ENCODE measurements at places on chromosomes 2 and 18.

- DNase-seq: no peak
Measured at GRCh38 chr2:224528171-224528570, 57.0 kb downstream of the CUL3 start.

DNA sequence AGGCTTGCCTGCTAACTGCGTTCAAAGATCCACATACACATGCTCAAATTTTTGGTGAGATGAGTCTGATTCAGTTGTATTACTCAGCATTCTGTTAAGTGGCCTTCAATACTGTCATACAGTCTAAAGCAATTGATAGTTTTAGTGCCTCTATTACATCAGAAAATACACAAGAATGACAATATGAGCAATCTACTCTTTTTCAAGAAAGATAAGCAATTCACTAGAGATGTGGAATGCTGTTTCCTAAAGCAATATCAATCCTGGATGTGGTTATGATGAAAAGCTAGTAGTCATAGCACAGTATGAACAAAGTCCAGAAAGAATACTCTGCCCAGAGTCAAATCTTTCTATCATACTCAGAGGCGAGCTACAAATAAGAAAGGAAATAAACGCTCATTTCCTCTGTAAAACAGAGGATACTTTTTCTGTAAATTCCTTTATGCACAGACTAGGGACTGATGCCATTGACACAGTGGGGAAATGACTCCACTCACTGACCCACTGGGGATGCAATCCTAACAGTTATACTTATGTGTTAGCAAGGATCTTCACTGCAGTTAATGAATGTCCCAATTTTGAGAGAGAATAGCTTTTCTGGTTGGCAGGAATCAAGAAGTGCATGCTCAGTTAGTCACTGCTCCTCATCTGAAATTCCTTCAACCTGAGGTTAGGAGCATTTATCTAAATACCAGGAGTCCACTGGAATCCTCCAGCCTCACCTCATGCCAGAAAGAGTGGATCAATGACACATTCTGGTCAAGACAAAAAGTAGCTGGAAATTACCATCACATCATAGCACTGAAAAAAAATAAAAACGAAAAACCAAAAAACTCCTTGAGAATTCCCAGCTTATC, 83.3 kb downstream of the PDE11A start:
- DNase-seq: no peak

- DNase-seq: no peak
Measured at GRCh38 chr2:215059724-215060123, 78.7 kb downstream of the ABCA12 start.

- DNase-seq: no peak
Measured at GRCh38 chr18:43547456-43547855, 270.2 kb upstream of the SYT4 start.

DNA sequence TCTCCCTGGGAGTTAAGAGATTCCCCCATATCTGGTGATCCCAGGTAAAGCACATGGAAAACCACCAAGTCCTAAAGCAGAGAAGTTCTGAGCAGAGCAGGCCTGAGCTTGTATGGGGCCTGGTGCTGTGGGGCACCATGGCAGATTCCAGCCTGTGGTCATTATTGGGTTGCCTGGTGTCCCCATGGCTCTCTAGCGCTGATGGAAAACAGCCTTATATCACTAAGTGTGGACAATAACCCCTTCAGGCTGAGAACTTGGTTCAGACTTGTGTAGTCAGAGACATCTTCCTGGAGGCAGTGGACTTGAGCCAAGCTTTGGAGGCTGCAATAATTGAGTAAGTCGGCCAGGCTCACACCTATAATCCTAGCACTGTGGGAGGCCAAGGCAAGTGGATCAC, 96.8 kb downstream of the MCFD2 start:
- DNase-seq: no peak

DNA sequence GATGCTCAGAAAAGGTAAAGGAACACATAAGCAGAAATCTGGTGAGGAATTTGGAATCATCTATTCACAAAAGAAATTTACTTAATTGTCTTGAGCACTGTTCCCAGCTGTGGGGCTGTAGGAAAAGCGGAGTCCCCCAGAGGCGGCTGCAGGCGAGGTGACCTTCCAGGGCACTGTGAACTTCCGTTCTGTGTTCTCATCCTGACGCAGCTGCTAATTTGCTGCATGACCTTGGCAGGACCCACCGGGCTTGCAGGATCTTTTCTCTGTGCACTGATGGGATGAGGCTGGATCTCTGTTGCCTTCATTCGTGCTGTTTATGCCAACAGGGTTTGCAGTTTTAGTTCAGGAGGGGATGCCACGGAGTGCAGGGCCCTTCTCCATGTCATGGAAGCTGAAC, 301.9 kb upstream of the MYT1L start:
- DNase-seq: no peak

DNA sequence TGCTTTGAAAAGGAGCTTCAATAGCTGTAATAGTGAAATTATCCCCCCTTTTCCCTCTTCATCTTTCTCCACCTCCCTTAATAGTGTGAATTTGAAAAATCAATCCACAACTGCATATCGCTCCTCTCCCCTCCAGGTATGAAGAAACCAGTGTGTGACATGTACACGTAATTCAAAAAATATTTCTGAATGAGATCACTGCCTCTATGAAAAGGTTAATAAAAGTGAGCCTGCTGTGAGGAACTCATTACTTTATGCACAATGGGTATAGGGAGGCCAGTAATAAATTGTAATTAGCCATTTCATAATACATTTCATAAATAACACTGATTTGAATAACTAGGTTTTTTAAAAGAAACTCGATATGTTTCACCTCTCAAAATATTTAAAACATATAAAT, 209.0 kb upstream of the KYNU start:
- no peak for DNase-seq

- DNase-seq: no peak
Measured at GRCh38 chr2:144432921-144433320, 87.0 kb downstream of the ZEB2 start.

DNA sequence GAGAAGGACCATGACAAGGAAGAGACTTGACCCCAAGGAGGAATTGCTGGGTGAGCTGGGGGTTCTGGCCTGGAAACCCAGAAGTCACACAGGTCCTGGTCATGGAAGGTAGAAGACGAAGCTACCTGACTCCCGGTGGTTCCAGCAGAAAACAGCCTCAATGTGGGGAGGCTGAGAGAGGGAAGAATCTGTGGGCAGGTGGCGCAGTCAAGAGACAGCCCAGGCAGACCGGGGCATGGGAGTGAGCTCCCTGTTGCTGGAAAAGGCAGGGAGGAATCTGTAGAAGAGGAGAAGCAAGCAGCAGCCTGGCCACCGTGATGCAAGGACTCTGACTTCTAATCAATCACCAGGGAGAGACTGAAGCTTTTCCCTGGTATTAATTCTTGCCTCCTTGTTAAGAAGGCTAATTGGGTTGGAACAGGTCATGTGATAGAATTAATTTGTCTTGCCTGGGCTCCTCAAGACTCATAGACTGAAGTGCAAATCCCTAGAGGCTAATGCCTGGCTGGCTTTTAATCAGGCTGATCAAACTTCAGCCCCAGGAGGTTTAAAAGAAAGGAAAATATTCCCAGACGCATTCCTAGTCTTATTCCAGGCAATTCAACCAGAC, 30.1 kb downstream of the CNGA3 start:
- no peak for DNase-seq

GRCh38 chr2:111617299-111618225, 266.4 kb downstream of the ANAPC1 start:
- DNase-seq: no peak

- no peak for DNase-seq
Measured at GRCh38 chr18:29250259-29250658, 1073.3 kb upstream of the CDH2 start.

DNA sequence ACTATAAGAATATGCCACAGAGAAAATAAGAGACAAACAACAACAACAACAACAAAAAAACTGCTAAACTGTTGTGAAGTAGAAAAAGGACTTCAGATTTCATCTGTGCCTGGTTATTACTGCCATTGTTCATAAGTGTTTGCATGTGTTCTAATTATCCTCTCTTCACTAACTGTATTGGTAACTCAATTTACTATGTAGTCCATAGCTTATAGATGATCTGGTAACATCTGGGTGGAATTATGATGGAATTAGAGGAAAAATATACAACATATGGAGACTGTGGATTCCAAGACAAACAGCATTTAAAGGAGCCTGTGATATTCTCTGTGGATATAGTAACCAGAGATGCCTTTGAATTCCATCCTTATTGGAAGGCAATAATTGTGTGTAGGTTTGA, 1891.5 kb upstream of the PIK3C3 start:
- no peak for DNase-seq

GRCh38 chr2:226655871-226656270, 143.7 kb downstream of the IRS1 start:
- no peak for DNase-seq

- DNase-seq: no peak
Measured at GRCh38 chr2:240797914-240798313, 22.1 kb downstream of the KIF1A start.

DNA sequence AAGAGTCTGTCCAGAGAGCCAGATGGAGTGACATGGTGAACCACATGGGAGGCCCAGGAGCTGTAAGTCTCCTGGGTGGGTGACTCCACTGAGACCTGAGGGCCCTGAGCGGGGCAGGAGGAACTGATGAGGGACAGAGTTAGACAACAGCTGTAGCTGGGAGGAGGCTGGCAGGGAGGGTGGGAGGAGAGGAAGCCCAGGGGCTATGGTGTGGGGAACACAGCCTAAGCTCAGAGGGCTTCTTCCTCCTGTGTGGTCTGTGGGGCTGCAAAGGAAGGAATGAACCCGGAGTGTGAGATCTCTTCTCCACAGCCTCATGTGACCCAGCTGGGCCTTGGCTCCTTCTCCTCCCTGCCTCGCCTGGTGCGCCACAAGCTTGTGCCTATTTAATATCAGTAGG, 395.6 kb upstream of the HS6ST1 start:
- no peak for DNase-seq

GRCh38 chr2:86433137-86433536, 8.0 kb upstream of the KDM3A start:
- no peak for DNase-seq

GRCh38 chr18:76354348-76354747, 140.7 kb downstream of the ZNF516 start:
- no peak for DNase-seq

DNA sequence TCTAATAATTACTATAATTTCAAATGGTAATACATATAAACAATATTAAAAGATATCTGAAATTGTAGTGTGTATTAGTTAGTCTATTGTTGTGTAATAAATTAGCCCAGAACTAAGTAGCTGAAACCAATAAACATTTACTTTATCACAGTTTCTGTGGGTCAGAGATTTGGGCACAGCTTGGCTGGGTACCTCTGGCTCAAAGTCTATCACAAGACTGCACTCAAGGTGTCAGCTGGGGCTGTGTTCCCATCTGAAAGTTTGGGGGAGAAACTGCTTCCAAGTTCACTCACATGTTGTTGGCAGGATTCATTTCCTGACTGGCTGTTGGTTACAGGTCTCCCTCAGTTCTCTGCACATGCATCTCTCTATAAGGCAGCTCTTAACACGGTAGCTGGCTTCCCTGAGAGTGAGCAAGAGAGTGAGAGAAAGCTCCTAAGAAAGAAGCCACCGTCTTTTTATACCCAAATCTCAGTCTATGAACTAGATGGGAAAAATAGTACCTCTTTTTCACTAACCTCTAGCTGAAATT, 25.6 kb upstream of the WIPF1 start:
- DNase-seq: no peak

GRCh38 chr2:56185101-56185581, 1.4 kb downstream of the CCDC85A start:
- no peak for DNase-seq

DNA sequence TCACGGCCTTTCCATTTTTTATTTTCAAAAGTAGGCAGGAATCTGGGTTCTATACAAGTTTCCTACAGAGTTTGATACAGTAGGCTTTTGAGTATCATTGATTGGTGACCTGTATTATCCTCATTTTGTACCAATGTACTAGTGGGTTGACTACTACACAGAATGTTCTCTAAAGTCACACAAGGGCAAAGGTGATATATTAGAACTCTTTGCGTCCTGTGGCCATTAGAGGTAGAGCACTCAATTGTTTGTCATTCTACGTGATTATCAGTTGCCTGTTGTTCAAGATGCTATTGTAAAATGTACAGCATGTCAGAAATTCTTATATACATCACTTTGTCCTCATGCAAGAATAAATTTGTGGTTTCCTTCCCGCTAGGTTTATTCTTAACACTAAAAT, 24.8 kb downstream of the WDR75 start:
- DNase-seq: no peak

DNA sequence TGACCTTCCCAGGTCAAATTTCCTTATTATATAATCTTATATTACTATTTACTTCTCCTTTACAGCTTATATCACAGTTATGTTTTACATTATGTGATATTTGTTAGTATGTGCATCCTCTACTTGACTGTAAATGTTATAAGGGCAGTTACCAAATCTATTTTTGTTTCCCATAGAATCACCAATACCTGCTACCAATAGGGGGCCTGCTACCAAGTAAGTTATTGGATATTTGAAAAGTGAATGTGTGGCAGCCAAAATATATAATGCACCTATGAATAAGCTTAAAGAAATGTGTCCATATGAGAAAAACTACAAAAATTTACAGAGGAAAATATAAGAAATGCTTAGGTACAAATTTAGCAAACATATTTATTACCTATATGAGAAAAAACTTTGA, 23.9 kb upstream of the CTAGE1 start:
- DNase-seq: no peak

DNA sequence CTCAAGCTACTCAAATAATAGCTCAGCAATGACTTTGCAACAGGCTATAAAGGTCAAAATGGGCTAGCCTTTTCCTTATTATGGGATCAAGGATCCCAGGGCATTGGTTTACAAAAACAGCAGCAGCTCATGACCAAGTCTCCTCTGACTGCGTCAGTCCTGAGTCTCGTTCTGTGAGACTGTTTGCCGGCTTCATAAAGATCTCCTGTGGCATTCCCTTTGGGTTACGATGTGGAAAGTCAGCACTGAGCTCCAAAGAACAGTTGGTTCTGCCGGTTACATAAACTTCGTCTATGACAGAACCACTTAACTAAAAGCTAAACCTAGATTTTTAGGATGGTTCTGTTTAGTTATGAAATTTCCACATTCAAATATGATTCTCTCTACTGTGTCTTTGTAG, 674.9 kb downstream of the ZEB2 start:
- DNase-seq: no peak

GRCh38 chr18:78393086-78393862, 586.3 kb upstream of the SALL3 start:
- no peak for DNase-seq

DNA sequence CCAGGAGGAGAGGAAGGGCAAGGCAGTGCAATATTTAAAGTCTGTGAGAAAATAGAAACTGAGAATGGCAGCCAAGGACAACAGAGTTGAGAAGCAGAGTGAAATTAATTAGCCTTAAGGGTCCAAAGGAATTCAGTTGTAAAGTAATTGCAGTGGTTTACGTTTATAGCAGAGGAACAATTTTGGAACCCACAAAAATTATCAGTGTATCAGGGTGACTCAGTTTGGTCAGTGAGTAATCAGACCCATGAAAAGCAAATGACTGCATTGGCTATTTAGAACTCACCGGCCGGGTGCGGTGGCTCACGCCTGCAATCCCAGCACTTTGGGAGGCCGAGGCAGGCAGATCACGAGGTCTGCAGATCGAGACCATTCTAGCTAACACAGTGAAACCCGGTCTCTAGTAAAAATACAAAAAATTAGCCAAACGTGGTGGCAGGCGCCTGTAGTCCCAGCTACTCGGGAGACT, 245.8 kb upstream of the SLC39A10 start:
- DNase-seq: no peak

DNA sequence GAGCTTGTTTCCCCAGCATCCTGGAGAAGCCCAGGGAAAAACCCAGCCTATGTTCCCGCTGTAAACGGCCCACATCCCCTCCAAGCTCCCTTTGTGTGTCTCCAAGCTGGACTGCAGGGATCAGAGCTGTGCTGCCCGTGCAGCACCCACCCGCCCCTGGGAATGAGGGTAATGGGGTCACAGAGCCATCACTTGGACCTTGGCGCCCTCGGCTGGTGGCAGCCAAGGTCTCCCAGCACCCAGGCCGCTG, 670 bp upstream of the INPP5D start:
- no peak for DNase-seq

Measured in stimulated activated CD4-positive, alpha-beta T cell treated with anti-CD3 and anti-CD28 coated beads, Interleukin-2, amount 100 ng/mL, for 48 hours (primary cell).